ENCODE measurements at places on chromosomes 11 and 22.

GRCh38 chr11:23991165-23991539, 505.7 kb upstream of the LUZP2 start:
- DNase-seq, result no peak

GRCh38 chr11:34941688-34942087, 25.3 kb downstream of the PDHX start:
- DNase-seq, result no peak

GRCh38 chr11:61103851-61104423, 1.6 kb downstream of the CD5 start:
- DNase-seq, result no peak

GRCh38 chr11:77487790-77488189, 13.9 kb upstream of the PAK1 start:
- DNase-seq, result no peak

GRCh38 chr11:36425561-36426081, 84.5 kb downstream of the TRAF6 start:
- DNase-seq, result no peak

GRCh38 chr11:133911171-133911570, 45.6 kb downstream of the IGSF9B start:
- DNase-seq, result no peak

GRCh38 chr22:42769574-42770447, 49.1 kb upstream of the A4GALT start:
- no peak for DNase-seq
